Cerebellum (tissue), 4 donors: ENCODE measurements at places on chromosomes 3 and 15. TPM values are rescaled to one million over a fixed set of nuclear protein-coding genes. Genes with fewer than 3 reads are reported as not detected.

DNA sequence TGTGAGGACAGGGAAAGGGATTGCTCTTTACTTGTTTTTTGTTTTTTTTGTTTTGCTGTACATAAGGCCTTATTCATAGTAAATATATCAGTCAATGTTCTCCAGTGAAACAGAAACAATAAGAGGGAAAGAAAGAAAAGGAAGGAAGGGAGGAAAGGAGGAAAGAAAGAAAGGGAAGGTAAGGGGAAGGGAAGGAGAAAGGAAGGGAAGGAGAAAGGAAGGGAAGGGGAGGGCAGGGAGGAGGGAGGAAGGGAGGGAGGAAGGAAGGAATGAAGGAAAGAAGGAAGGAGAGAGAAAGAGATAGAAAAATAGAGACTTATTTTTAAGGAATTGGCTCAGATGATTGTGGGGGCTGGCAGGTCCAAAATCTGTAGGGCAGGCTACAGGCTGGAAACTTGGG, 37.2 kb downstream of the TIMP4 start:
- DNase-seq = no peak

DNA sequence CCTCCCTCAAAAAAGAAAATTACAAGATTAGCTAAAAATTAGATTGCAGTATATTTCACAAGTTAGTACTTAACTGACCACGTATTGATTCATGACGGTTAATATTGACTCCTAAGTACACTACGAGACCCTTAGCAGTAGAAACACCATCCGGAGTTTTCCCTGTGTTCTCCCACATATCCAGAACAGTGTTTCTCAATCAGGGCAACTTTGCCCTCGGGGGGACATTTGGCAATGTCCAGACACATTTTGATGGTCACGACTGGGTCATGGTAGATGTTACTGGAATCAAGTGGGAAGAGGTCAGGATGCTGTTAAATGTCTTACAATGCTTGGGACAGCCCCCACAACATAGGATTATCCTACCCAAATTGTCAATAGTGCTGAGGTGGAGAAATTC, 40.7 kb upstream of the LIPC start:
- no peak for DNase-seq

GRCh38 chr15:54033356-54033860, 55.2 kb downstream of the UNC13C start:
- no peak for DNase-seq

- no peak for DNase-seq
Measured at GRCh38 chr15:72858205-72858604, 74.6 kb upstream of the ADPGK start.

GRCh38 chr3:181629029-181629428, 82.7 kb upstream of the SOX2 start:
- DNase-seq = no peak

DNA sequence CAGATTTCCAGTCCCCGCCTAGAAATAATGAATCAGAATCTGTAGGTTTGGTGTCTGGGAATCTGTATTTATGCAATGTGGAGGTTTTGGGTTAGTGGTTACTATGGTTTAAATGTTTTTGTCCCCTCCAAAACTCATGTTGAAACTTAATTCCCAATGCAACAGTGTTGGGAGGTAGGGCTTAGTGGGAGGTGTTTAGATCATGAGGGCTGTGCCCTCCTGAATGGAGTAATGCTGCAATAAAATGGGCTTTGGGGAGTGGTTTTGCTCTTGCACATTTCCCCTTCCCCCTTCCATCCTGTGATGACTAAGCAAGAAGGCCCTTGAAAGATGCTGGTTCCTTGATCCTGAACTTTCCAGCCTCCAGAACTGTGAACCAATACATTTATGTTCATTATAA, 9.2 kb upstream of the RFC4 start:
- no peak for DNase-seq

DNA sequence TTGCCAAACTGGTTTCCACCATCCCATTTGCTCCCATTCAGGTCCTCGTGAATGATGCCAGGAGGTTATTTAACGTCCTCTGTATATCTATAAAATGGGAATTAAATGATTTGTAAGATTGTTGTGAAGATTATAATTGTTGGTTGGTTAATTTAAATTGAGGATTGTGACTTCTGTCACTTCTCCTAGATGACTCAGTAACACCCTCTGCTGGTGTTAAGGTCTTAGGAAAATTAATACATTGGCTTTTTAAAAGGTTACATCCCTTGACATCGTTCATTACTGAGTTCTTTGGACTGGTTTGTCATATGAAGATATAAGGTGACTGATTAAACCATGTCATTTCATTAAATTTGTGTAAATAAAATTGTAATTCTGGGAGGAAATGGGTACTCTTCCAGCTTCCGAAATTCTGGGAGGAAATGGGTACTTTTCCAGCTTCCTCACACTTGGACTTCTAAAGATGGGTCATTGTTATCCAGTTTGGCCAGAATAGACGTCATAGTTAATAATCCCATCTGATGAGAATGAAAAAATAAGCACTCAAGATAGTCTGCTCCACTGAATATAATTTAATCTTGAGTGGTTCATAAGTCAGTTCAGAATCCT, 33.3 kb upstream of the PAQR5 start:
- DNase-seq = peak; percentile 45

GRCh38 chr3:194134757-194135515, 1.0 kb upstream of the HES1 start:
- peak; percentile 39 for DNase-seq

GRCh38 chr3:187024536-187025226, 94.4 kb downstream of the ST6GAL1 start:
- DNase-seq = no peak

GRCh38 chr3:50606596-50606995, 5.0 kb downstream of the CISH start:
- no peak for DNase-seq

- DNase-seq = peak; percentile 84
Measured at GRCh38 chr3:127044996-127045395, 62.1 kb downstream of the PLXNA1 start.

KBTBD12 gene
- 1.5 TPM for total RNA-seq

RTP3 gene
- not detected for total RNA-seq

CCR1 gene
- 1.6 TPM for total RNA-seq

CACNA2D2 gene
- 12.2 TPM for total RNA-seq

CHRFAM7A gene
- 6.4 TPM for total RNA-seq

SAMD7 gene
- not detected for total RNA-seq

LINGO1 gene
- total RNA-seq = 30.1 TPM
